ENCODE measurements at places on chromosomes 12 and 14. TPM values are rescaled to one million over a fixed set of nuclear protein-coding genes. Genes with fewer than 3 reads are reported as not detected.

RTL1 gene
- total RNA-seq, result not detected

ANKRD52 gene
- 55.6 TPM for total RNA-seq

TAS2R14 gene
- total RNA-seq, result 5.5 TPM

DDIT3 gene
- total RNA-seq, result 14.0 TPM

CFAP54 gene
- 7.5 TPM for total RNA-seq

Measured in glomerular endothelial cell (primary cell).